MCF 10A (cell line): ENCODE measurements at places on chromosomes 6 and 20. TPM values are rescaled to one million over a fixed set of nuclear protein-coding genes. Genes with fewer than 3 reads are reported as not detected.

PHACTR1 gene
- not detected in 2 replicates for total RNA-seq

SLC44A4 gene
- total RNA-seq = not detected in 2 replicates

PBOV1 gene
- total RNA-seq = not detected in 2 replicates

C6orf141 gene
- total RNA-seq = 29.9 and 37.0 TPM in 2 replicates

CCNC gene
- 54.0 and 76.5 TPM in 2 replicates for total RNA-seq

GATA5 gene
- not detected in 2 replicates for total RNA-seq

SLC12A5 gene
- total RNA-seq = 0.75 and 0.98 TPM in 2 replicates

NFATC2 gene
- total RNA-seq = 0.07 and 0.12 TPM in 2 replicates

C20orf204 gene
- total RNA-seq = 1.1 and 2.0 TPM in 2 replicates

C6orf52 gene
- 5.0 and 6.5 TPM in 2 replicates for total RNA-seq

TULP4 gene
- total RNA-seq = 64.2 and 71.8 TPM in 2 replicates

SRC gene
- total RNA-seq = 28.1 and 29.5 TPM in 2 replicates

TOMM6 gene
- 202 and 227 TPM in 2 replicates for total RNA-seq

SCGN gene
- total RNA-seq = not detected in 2 replicates

DAAM2 gene
- total RNA-seq = not detected in 2 replicates

- no peak for DNase-seq
Measured at GRCh38 chr6:140107216-140107615, 732.8 kb upstream of the CITED2 start.

GRCh38 chr6:66849843-66850242 lies 1142.8 kb upstream of the EYS start:
- no peak for DNase-seq

GRCh38 chr6:47319867-47320266 lies 10.2 kb upstream of the TNFRSF21 start:
- DNase-seq = no peak

GRCh38 chr6:125170376-125170775 lies 16.8 kb downstream of the TPD52L1 start:
- DNase-seq = peak; percentile 85

DNA sequence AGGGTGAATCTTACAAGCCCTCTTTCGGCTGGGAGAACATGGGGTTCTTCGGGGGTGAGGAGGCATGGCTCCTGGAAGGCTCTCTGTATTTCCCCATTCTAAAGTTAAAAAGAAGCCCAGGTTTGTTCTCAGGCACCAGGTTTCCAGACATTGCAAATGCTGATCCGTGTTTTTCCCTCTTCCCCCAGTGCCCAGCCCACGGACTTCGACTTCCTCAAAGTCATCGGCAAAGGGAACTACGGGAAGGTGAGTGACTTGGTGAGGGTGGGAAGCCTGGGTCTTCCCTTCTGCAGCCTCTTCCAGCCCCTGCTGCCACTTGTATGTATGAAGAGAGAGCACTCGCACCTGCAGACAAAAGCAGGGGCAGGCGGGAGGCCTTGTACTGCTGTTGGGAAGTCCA lies 8.7 kb downstream of the SGK2 start:
- no peak for DNase-seq

DNA sequence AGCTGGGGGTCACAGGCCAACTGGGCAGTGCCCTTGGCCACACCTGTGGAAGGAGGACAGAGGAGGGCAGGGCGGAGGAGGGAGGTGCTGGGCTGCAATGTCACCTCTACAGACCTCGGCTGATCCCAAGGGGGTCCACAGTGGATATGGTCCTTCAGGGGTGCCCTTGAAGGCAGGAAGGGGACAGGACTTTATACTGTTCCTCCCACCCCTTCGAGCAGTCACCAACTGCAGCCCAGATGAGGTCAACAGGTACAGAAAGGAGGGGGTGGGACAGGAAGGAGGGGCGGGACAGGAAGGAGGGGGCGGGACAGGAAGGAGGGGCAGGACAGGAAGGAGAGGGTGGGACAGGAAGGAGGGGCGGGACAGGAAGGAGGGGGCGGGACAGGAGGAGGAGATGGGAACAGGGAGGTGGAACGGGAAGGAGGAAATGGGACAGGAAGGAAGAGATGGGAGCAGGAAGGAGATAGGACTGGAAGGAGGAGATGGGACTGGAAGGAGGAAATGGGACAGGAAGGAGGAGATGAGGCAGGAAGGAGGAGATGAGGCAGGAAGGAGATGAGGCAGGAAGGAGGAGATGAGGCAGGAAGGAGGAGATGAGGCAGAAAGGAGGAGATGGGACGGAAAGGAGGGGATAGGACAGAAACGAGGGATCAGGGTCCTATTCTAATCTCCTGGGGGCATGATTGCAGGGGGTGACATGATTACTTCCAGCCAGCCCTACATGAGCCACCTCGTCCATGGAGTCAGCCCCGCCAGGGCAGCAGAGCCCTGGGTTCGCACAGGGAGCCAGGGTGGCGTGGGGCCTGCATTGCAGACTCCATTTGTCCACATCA lies 19.4 kb upstream of the MRGBP start:
- DNase-seq = peak; percentile 79

GRCh38 chr6:168607272-168608112 lies 166.5 kb downstream of the SMOC2 start:
- DNase-seq = no peak

DNA sequence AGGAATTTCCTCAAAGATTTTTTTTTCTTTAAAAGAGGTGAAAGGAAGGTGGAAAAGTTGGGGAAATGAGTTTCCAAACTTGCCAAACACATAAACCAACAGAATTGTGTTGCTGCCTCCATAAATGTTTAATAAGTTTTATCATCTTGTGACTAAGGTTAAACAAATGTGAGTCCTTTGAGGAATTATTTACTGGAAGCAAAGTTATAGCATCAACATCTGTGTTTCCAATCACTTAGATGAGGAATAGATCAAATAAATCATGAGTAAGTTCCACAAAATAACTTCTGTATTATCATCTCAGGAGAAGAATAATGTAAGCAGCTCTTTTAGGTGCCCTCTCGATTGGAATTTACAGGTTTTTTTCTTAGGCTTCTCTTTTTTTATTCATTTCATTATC lies 20.5 kb downstream of the TSHZ2 start:
- no peak for DNase-seq

DNA sequence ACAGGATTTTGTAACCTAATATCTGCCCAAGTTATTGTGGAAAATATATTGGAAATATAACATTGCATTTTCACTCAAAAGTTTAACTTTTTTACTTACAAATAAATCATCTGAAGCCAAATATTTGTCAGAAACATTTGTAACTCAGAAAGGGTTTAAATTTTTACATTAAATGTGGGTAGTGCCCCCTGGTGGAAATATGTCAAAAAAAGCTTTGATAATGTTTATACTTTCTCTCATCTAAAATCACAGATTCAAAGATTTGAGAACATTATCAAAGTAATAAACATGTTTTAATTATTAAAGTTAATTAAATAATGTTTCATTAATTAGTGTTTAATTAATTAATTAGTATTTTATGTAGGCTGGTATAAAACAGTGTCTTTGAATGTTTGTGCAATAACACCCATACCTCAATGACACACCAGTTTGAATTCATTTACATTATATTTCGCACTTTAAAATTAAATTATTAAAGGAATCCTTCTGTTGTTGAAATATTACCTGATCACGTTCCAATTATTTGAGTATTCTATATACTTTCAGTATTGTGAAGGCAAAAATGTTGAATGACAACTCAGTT lies 320.1 kb upstream of the FKBP1C start:
- DNase-seq = peak; percentile 33

DNA sequence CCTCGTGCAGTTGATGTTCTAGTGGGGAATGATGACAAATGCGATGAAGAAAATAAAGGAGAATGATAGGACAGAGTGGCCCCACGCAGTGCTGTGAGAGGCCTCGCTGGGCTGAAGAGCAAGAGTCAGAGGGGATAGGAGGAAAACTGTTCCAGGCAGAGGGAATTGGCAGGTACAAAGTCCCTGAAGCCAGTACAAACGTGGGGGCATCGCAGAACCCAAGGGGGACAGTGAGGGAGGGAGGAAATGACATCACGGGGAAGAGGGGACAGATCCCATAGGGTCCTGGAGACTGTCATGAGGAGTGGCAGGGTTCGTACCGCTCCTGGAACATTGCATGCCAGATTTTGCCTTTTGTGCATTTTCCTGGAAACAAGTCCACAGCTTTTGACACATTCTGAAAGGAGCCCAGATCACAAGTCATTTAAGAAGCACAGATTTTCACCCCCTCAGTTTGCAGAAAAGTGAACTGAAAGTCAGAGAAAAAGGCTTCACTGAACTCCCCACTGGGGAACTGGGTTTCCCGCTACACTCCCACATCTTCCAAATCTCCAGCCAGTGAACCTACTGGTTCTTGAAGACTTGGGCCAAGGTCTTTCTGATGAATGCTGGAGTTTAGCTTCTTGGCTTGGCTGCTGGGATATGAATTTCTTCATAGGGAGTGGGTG lies 77.0 kb downstream of the SULF2 start:
- no peak for DNase-seq

DNA sequence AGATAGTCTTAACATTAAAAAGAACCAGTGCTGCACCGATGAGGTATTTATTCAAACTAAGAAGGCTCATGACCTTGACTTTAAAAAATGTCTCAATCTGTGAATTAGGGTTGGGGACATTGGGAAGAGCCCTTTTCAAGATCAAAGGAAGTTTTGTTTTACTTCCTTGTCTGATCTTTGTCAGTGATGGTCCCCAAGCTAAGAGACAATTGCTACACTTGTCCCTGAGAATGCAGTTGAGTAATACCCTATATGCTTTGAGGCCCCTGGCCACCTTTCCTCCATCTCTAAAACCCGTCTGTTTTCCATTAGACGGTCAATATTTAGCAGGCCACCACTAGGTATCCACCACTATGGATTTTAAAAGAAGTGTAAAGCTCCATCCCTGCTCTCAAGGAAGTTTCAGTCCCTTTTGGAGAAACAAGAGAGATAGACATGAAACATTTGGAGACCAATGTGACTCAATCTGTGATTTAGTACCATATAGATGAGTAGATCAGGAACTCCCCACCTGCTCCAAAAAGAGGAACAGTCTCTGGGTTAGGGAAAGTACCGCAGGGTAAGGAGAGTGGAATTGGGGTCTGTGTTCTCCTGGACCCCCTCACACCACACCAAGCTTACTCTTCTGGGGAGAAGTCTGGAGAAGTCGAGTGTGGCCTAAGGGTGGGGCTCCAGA lies 99.1 kb upstream of the ISM1 start:
- DNase-seq = no peak

GRCh38 chr6:14354919-14355572 lies 237.5 kb downstream of the CD83 start:
- DNase-seq = peak; percentile 72

DNA sequence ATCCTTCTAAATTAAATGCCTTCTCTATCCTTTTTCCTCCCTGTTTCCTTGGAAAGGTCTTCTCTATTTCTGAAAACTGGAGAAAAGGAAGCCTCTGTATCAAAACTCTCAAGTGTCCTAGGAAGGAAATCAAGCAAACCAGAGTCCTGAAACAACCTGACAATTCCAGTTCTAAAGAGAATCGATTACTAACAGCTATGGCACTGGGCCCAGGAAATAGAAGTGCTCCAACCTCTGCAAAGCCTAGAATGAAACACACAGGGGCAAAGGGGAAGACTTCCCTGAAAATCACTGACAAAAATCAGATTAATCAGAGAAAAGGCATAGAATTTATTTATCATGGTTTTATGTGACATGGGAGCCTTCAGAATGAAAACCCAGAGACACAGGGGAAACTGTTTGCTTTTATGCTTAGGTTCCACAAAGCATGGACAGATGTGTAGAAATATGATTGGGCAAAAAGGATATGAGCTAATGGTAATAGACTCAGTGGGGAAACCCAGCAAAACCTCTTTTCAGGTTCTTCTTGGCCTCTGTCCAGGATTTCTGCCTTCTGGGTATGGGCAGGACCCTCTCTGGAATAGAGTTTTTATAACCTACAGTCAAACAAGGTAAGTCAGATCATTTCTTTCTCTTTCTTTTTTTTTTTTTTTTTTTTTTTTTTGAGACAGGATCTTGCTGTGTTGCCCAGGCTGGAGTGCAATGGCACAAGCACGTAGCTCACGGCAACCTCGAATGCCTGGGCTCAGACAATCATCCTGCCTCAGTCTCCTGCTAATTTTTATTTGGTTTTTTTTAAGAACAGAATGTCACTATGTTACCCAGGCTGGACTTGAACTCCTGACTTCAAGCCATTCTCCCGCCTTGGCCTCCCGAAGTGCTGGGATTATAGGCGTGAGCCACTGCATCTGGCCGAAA lies 91.7 kb downstream of the CD24 start:
- peak; percentile 11 for DNase-seq

GRCh38 chr6:111030008-111031007 lies 48.5 kb downstream of the RPF2 start:
- DNase-seq = peak; percentile 7

DNA sequence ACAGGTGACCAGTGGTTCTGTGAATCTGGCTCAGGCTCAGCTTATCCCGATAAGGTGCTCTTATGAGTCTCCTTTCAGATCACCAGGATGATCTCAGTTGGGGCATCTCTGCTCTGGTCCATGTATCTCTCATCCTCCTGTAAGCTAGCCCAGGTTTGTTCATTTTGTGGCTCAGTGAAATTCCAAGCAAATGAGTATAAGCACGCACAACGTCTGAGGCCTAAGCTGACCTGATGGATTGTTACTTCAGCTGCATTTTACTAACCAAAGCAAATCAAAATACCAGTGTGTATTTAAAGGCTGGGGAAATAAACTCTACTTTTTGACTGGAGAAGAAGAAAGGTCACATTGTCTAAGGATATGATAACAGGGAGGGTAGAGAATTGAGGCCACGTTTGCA lies 551.0 kb upstream of the BTBD3 start:
- DNase-seq = no peak

- DNase-seq = no peak
Measured at GRCh38 chr6:14440215-14440910, 322.8 kb downstream of the CD83 start.

- DNase-seq = no peak
Measured at GRCh38 chr20:14341801-14342200, 4.4 kb upstream of the FLRT3 start.

- no peak for DNase-seq
Measured at GRCh38 chr20:11728937-11729336, 188.8 kb upstream of the BTBD3 start.

- DNase-seq = no peak
Measured at GRCh38 chr6:36815962-36816735, 23.1 kb downstream of the CPNE5 start.

DNA sequence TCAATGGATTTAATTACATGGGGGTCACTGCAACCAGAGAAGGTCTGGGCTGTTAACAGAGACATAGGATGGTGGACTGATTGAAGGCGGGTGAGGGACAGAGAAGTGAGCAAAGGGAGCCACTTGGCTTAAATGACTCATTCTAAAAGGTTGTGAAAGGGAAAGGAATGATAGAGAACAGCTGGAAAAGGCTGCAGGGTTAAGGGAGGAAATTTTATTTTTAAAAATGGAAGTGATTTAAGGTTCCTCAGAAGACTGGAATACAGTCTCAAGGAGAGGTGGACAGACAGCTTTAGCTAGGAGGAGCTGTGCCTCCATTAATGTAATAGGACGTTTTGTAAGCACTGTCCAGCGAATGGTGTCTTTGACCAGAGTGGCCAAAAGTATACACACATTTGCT lies 46.7 kb downstream of the RGS17 start:
- peak; percentile 38 for DNase-seq

- DNase-seq = no peak
Measured at GRCh38 chr6:125955973-125956372, 597 bp upstream of the HINT3 start.
